ENCODE measurements at places on chromosomes 11 and 22. TPM values are rescaled to one million over a fixed set of nuclear protein-coding genes. Genes with fewer than 3 reads are reported as not detected.

Gene TPBGL
- 0.16 TPM for total RNA-seq

Gene CHADL
- total RNA-seq, result 0.83 TPM

Gene CHRM1
- total RNA-seq, result not detected

Gene APOC3
- not detected for total RNA-seq

Gene IFITM10
- total RNA-seq, result 2.0 TPM

Gene RASL10A
- total RNA-seq, result 1.3 TPM

Gene OR8D1
- not detected for total RNA-seq

Gene UPK3A
- not detected for total RNA-seq

Gene RANGAP1
- total RNA-seq, result 80.0 TPM

Gene DRICH1
- 1.5 TPM for total RNA-seq

Gene RIMBP3B
- total RNA-seq, result 0.80 TPM

Gene SLC22A12
- not detected for total RNA-seq

All from naive thymus-derived CD8-positive, alpha-beta T cell (primary cell).